Activated naive CD8-positive, alpha-beta T cell treated with anti-CD3 and anti-CD28 coated beads, Interleukin-2, amount 10 ng/mL, durations not matched to agents 7 days and 5 days (primary cell): ENCODE measurements at places on chromosomes 2 and 18. TPM values are rescaled to one million over a fixed set of nuclear protein-coding genes. Genes with fewer than 3 reads are reported as not detected.

- no peaks in the 10 kb centered on the region for H3K4me1 ChIP-seq
- peaks cover 4% of the 10 kb centered on the region for H3K36me3 ChIP-seq
- no peak overlapping the region for H3K27ac ChIP-seq
- no peak overlapping the region for H3K4me3 ChIP-seq
- no peak for DNase-seq
Observed at GRCh38 chr2:202824901-202825300, 46.7 kb downstream of the ICA1L start.

DNA sequence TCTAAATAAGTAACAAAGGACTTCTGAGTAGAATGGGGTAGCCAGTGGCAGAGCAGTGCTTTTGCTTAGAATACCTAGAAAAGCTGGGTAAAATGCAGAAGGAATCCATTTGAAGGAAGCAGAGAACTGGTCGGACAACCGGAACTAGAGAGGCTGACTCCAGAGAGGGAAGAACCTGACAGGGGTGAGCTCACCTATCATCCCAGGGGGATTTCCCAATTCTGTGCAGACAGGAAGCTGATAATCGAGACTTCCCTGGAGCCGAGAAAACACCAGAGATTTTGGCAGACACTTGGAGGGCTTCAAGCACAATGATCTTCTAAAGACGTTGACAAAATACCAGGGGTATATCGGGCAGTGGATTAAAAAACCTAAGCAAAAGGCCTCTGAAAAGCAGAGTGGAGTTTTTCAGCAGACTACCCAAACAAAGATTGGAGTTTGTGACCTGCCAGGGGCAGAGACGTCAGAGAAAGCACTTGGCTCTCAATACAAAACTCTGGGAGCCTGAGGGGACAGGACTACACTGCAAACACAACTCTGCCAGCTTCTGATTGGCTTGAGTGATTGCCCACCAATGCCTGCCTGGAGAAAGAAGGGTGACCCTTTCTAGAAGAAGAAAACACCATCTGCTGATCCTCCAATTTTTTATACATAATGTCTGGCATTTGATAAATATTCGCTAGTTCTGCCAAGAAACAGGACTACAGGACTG, 67.5 kb upstream of the TTN start:
- H3K36me3 ChIP-seq: peaks cover 6% of the 10 kb centered on the region
- H3K4me3 ChIP-seq: no peak overlapping the region
- no peak for DNase-seq

- H3K27me3 ChIP-seq: no peaks in the 10 kb centered on the region
- H3K4me3 ChIP-seq: no peak overlapping the region
- H3K36me3 ChIP-seq: no peaks in the 10 kb centered on the region
- H3K4me1 ChIP-seq: no peaks in the 10 kb centered on the region
- H3K27ac ChIP-seq: no peak overlapping the region
- no peak for DNase-seq
Observed at GRCh38 chr2:33673937-33674336, 74.8 kb upstream of the FAM98A start.

DNA sequence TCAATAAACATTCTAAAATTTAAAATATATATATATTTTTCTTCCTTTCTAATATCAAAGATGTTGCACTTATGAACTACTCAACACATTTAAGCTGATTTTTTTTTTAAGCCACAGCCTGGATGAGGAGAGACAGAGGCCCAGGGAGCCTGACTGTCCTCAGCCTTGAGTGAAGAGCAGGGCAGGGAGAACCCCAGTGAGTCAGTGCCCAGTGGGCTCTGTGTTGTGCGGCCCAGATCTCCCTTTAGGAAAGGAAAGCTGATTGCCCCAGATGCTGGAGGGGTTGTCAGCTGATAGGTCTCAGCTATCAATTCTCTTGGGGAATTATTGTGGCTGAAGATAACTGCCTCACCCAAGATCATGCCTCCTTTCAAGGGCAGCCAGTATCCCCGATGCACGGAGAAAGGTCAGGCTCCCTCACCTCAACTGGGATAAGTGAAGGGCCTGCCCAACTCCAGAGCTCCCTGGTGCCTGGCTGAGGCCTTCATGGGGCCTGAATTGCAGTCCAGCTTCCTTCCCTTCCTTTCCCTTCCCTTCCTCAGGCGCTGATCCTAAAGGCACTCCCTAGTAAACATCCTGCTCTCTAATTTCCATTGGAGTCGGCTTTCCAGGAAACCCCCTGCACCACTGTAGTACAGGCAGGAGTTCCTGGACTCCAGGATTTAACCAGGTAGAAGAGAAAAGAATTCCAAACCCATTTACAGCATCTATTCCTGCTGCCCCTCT, 106.9 kb upstream of the ATL2 start:
- H3K4me3 ChIP-seq: no peak overlapping the region
- H3K4me1 ChIP-seq: no peaks in the 10 kb centered on the region
- DNase-seq: no peak
- peaks cover 2% of the 10 kb centered on the region for H3K27me3 ChIP-seq

DNA sequence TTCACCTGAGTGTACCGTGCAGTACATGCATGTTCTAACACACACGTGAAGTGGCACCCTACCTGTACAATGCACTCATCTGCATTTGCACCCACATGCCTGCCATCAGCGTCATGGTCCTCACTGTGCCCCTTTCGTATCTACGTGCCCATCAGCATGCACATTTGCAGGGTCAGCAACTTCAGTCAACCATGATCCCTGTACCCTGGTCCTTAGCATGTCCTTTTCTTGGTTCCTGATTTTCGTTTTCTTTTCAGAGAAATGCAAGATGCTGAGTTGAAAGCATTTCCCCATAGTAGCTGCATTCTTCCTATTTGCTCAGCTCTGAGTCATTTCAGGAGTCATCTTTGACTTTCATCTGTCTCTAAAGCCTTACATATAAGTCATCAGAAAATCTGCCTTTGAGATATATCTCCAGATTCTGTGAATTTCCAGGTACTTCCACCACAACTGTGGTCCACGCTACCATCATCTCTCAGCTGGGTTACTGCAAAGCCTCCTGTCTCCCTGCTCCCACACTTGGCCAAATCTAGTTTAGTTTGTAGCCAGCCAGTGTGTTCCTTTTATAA, 14.7 kb upstream of the PUM2 start:
- H3K27me3 ChIP-seq: peaks cover 4% of the 10 kb centered on the region
- peak overlapping the region; percentile 64 for H3K27ac ChIP-seq
- peak overlapping the region; percentile 47 for H3K4me3 ChIP-seq

- no peaks in the 10 kb centered on the region for H3K4me1 ChIP-seq
- no peaks in the 10 kb centered on the region for H3K36me3 ChIP-seq
- no peak for DNase-seq
- peaks cover under 1% of the 10 kb centered on the region for H3K27me3 ChIP-seq
- H3K4me3 ChIP-seq: no peak overlapping the region
- no peak overlapping the region for H3K27ac ChIP-seq
Observed at GRCh38 chr2:151569167-151569566, 159.5 kb downstream of the RIF1 start.

- peaks cover 1% of the 10 kb centered on the region for H3K36me3 ChIP-seq
- no peaks in the 10 kb centered on the region for H3K27me3 ChIP-seq
- H3K27ac ChIP-seq: peak overlapping the region; percentile 74
- H3K4me3 ChIP-seq: peak overlapping the region; percentile 62
Observed at GRCh38 chr2:236969767-236970655, 115.7 kb upstream of the COPS8 start.

DNA sequence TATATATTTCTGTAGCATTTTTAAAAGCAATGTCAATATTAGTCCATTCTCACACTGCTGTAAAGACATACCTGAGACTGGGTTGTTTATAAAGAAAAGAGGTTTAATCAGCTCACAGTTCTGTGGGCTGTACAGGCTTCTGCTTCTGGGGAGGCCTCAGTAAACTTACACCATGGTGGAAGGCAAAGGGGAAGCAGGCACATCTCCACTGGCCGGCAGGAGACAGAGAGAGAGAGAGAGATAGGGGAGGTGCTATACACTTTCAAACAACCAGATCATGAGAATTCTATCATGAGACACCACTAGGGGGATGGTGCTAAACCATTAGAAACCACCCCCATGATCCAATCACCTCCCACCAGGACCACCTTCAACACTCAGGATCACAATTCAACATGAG, 43.1 kb downstream of the CHMP3 start:
- no peaks in the 10 kb centered on the region for H3K4me1 ChIP-seq
- no peak overlapping the region for H3K4me3 ChIP-seq
- DNase-seq: no peak

- H3K36me3 ChIP-seq: peaks cover 1% of the 10 kb centered on the region
- no peak overlapping the region for H3K4me3 ChIP-seq
- H3K4me1 ChIP-seq: peaks cover 13% of the 10 kb centered on the region
- no peak overlapping the region for H3K27ac ChIP-seq
- H3K27me3 ChIP-seq: peaks cover 89% of the 10 kb centered on the region
Observed at GRCh38 chr2:44928483-44929158, 12.9 kb upstream of the SIX3 start.

DNA sequence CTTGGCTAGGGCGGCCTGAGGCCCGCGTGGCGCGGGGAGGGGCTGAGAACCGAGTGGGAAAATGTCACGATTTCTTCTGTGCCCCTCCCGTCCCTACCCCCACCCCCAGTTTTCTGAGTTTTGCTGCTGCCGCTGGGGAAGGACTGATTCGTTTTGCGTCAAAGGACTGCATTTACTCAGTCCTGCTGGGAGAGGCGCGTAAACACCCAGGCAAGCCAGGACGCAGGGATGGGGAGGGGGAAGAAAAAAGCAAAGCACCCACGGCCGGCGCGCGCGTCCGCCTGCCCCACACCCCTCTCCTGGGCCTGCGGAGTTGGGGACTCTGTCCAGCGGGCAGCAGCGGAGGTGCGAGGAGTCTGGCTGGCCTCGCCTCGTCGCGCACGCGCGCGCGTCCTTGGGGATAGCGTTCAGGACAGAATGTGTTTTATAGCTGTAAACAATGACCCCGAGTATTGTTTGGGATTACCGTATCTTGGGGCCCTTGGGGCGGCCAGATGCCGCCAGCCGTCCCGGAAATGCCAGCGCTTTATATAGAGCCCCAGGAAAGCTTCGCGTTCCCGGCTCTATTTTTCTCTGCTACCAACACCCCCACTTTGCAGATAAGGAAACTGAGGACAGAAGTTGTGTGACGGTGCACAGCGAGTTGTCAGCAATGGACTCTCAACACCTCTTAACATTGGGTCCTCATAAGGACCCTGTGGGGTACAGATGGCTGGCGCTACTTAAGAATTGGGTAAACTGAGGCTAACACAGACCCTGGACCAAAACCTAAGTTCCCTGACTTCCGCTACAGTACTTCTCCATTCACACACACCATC, 1.7 kb upstream of the FOSL2 start:
- no peaks in the 10 kb centered on the region for H3K27me3 ChIP-seq
- H3K27ac ChIP-seq: peak overlapping the region; percentile 94
- H3K36me3 ChIP-seq: peaks cover 1% of the 10 kb centered on the region
- peak; percentile 71 for DNase-seq
- H3K4me3 ChIP-seq: peak overlapping the region; percentile 89

DNA sequence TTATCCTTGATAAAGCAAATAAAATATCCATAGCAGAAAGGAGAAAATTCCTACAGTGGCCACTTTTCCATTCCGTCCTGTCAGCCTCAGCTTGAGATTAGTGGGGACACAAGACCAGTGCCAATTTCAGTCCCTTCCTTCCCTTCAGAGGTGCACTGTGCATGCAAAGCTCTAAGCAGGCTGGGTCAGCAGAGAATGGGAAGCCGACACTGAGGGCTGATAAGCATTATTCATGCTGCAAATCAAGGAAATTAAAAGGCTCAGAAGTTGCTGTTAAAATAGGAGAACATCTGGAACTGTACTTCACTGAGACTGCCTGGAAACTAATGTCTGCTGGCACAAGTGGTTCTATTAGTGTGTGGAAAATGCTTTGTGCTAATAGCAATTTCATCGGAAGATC, 534.3 kb downstream of the ADCYAP1 start:
- H3K36me3 ChIP-seq: no peaks in the 10 kb centered on the region
- no peaks in the 10 kb centered on the region for H3K27me3 ChIP-seq
- H3K27ac ChIP-seq: no peak overlapping the region
- no peak for DNase-seq
- no peak overlapping the region for H3K4me3 ChIP-seq

DNA sequence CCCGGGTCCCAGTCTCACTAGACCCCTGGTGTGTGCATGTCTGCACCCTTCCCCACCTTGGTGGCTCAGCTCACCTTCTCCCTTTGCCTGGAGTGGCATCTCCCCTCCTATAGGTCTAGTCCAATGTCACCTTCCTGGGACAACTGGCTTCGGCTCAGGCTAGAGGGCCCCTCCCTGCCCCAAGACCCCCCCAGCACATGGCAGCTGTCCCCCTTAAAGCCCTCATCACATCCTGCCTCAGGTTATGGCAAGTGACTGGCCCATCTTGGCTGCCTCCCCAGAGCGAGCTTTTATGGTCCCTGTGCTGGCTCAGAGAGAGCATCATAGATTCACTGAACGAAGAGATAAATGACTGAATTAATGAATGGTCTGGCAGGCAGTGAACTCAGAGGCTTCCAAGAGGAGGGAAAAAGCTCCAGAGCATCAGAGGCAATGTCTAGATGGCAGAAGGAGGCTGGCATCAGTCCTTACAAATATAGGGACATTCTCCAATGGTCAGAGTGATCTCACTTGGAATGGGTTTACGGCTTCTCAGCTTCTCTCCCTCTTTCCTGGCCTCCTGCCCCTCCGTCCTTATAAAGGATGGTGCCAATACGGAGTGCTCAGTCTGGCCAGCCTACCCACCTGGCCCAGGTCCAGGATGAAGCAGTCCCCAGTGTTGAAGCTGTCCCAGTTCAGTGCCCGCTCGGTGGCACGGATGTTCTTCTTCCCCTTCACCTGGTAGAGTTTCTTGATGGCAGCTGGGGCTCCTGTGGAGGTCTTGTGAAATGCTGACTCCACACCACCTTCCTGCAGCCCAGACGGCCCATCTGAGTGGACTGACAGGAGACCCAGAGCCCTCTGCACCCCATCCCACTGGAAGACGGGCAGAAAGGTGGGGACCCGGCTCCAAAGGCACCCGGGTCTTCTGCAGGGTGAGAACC, 9.4 kb downstream of the CAPG start:
- no peak overlapping the region for H3K4me3 ChIP-seq
- peaks cover 18% of the 10 kb centered on the region for H3K4me1 ChIP-seq
- no peak overlapping the region for H3K27ac ChIP-seq
- H3K27me3 ChIP-seq: no peaks in the 10 kb centered on the region
- no peak for DNase-seq

The MAT2A gene
- total RNA-seq: 222 TPM

The SLC16A14 gene
- total RNA-seq: 0.72 TPM

The NCKAP5 gene
- total RNA-seq: not detected

The AAK1 gene
- total RNA-seq: 144 TPM
